ENCODE measurements at places on chromosomes 12 and 14. TPM values are rescaled to one million over a fixed set of nuclear protein-coding genes. Genes with fewer than 3 reads are reported as not detected.
A peak's percentile ranks its signal among the peaks of the same experiment; 100 is the strongest.

GRCh38 chr12:22766911-22767420, 142.0 kb downstream of the ETNK1 start:
- no peak for DNase-seq

DNA sequence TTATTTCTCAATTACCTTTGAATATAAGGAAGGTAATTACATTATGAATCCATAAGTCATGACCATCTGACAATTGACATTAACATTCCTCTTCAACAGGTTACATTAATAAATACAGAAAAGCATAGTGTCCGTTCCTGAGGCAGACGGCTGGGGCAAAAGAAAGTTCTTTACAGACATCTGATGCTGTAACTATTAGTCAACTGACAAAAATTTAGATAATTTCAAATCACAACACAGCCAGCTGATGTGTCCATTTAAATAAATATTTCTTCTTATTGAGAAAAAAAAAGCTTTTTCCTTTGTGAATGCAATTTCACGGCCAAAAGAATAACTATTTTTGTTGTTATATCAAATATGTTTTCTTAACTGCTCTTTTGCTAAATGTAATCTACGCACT, 9.2 kb upstream of the PYROXD1 start:
- DNase-seq, result peak; percentile 48

- no peak for DNase-seq
Observed at GRCh38 chr14:32378284-32378683, 49.2 kb downstream of the AKAP6 start.

- DNase-seq, result no peak
Observed at GRCh38 chr12:86735072-86735471, 478.9 kb upstream of the MGAT4C start.

DNA sequence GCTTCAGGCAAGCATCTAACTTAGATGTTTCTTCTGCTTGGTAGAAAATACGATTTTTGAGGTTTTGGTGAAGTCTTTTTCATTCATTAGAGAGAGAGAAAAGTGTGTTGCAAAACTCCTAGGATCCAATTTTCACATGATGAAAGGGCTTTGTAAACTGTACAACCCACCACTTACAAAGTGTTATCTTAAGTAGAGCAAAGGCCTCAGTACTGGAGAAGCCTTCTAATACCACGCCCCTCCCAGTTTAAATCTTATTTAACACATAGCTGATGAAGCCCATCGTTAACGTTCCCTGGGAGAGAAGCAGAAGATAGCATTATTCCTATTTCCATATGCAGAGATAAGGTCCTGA, 869 bp downstream of the APOLD1 start:
- DNase-seq, result no peak

DNA sequence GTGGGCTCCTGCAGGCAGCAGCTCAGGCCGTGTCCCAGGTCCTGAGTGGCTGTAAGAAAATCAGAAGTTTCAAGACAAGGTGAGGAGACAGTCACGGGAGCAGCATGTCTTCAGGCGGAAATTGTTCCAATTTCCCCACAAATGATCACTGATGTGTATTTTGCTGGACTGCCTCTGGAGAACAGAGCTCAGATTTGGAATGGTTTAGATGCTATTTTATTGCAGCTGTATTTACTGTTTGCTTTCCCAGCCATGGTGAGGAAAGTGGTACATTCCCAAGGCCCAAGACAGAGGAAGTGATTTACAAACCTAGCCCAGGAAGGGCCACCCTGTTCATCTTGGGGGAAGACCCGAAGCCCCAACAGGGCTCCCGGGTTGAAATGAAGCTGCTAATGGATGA, 195.6 kb downstream of the CHST11 start:
- DNase-seq, result no peak

- DNase-seq, result no peak
Observed at GRCh38 chr12:53974084-53975063, at the start of gene HOTAIR. TSS of gene HOTAIR (minus strand) at chr12:53974954.

- DNase-seq, result no peak
Observed at GRCh38 chr12:52627395-52628110, 9.2 kb upstream of the KRT73 start.

DNA sequence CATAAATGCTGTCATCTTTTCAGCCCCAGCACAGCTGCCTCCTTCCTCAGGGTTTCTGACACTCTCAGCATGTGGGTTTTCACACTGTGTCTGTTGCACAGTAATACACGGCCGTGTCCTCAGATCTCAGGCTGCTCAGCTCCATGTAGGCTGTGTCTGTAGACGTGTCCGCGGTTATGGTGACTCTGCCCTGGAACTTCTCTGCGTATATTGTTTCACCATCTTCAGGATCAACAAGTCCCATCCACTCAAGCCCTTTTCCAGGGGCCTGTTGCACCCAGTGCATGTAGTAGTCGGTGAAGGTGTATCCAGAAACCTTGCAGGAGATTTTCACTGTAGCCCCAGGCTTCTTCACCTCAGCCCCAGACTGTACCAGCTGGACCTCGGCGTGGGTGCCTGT, 1210.6 kb downstream of the TMEM121 start:
- no peak for DNase-seq

TEX52 gene
- not detected for total RNA-seq

MYH6 gene
- total RNA-seq, result not detected

PTPN6 gene
- total RNA-seq, result 0.33 TPM

ARG2 gene
- 2.3 TPM for total RNA-seq
